Posterior cingulate gyrus (tissue), 11 donors: ENCODE measurements at places on chromosomes 2 and 18.

DNA sequence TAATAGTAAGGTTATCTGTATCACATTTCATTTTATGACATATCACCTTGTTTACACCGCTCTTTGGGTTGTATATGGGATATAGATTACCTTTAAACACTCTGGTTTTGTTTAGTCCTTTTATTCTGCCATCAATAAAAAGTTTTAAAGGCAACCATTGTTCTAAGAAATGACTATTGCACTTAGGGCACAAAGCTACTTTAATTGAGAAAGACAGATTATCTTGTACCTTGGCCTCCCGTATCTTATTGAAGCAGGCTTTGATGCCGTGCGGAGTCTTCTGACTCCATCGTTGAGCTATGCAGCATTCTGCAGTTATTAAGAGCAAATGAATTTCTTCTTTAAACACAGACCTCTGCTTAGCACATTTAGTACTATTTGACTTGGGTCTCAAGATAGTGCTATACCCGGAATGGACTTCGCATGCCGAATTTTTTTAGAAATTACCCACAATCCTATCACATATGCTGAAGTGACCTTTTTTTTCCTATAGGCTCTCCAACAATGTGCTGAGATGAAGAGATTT is 16.7 kb downstream of the PKDCC start:
- no peak for DNase-seq

DNA sequence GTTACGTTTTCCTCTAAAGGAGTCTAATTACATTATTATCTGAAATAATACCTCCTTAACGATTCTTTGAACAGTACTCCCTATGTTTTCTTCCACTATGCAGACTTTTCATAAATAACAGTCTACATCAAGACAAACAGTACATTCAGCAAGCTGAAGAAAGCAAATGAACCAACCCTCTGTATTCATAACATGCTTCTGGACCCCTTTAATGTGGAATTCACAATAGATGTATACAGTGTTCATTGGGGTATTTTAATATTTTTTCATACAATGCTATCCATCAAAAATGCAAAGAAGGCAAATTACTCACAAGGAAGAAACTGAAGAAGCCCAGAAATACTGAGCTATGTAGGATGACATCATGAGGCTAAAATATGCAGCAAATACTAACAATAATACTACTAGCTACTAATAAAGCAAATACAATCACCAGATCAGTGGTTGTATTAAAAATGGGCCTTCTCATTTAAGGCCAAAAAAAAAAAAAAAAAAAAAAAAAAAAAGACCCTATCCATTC is 408.6 kb downstream of the MTX2 start:
- no peak for DNase-seq

DNA sequence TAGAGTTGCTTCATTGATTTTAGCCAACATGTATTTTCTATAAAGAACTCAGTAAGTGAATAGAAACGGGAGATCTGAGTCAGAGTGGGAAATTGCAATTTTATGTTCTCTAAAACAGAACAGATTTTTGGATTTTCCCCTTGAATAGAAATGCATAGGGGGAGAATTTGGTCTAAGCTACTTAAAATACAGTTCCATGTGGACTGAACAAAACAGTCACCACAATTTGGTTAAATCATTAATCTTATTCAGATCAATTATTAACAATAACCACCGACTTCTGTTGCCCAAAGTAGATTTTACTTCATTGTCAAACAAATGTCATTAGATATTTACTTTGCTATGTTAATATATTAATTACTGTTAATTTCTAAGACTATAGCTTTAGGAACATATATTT is 107.7 kb downstream of the SCG2 start:
- no peak for DNase-seq

DNA sequence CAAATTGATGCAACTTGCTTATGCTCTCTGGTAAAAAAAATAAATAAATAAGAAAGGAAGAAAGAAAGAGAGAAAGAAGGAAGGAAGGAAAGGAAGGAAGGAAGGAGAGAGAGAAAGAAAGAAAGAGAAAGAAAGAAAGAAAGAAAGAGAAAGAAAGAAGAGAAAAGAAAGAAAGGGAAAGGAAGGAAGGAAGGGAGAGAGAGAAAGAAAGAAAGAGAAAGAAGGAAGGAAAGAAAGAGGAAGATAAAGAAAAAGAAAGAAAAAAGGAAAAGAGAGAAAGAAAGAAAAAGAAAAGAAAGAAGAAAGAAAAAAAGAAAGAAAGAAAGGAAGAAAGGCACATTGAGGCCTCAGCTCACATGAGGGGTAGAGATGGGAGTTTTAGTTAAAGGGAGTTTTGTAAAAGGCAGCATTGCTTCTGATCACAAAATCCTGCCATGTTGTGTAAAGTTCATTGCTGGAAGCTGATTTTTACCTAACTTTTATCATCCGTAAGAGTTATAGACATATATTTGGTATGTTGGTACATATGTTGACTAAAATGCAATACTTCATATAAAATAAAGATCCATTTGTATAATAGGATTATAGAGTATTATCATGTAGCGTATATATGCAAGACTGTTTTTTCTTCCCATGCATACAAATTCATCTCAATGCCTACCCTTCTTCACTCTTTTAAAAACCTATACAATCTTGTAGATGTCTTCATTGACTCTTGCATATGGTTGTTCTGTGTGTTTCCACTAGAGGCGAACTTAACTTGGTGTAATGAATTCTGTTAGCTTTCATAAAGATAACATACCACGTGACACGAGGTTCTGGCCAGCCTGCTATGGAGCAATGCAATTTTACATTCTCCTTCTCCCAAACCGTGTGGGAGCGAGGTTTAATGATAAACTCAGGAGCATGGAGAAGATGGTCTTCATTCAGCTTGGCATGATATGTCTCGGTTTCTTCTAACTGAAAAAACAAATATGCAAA is 32.8 kb downstream of the MYOM1 start:
- no peak for DNase-seq

GRCh38 chr2:108579623-108580022 is 45.4 kb downstream of the LIMS1 start:
- DNase-seq = no peak

DNA sequence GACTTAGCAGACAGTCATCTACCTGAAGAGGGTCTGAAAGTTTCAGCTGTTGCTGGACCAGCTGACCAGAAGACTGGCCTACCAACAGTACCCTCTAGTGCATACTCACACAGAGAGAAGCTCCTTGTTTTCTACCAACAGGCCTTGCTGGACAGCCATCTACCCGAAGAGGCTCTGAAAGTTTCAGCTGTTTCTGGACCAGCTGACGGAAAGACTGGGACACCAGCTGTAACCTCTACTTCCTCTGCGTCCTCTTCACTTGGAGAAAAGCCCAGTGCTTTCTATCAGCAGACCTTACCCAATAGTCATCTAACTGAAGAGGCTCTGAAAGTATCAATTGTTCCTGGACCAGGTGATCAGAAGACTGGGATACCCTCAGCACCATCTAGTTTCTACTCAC is 63.2 kb downstream of the ALMS1 start:
- DNase-seq = no peak

DNA sequence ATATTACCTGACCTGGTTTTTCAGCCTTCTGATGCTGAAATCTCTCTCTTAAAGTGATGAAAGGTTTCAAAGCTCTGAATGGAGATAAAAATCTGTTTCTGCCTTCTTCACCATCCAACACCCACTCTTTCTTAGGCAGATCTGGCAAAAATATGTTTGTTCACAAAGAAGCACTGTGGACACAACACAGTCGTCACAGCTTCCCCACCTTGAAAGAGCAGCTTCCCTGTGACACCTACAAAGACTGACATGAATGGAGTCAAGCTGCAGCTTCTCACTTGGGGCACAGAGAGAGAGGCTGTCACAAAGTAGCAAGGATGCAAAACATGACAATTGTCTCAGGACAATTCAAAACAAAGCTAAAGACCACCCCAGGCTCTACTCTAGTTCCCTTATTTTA is 86.5 kb downstream of the ICOS start:
- no peak for DNase-seq

GRCh38 chr2:121196132-121196848 is 88.7 kb downstream of the TFCP2L1 start:
- peak; percentile 38 for DNase-seq

GRCh38 chr18:6257950-6258349 is 156.8 kb downstream of the L3MBTL4 start:
- DNase-seq = no peak

- peak; percentile 88 for DNase-seq
Observed at GRCh38 chr2:172084645-172085459, 455 bp upstream of the DLX1 start.

GRCh38 chr18:3383381-3383915 is 66.5 kb upstream of the TGIF1 start:
- DNase-seq = no peak

GRCh38 chr2:114609801-114610200 is 167.4 kb downstream of the DPP10 start:
- no peak for DNase-seq

GRCh38 chr2:181252262-181253148 is 204.7 kb upstream of the ITGA4 start:
- no peak for DNase-seq

- no peak for DNase-seq
Observed at GRCh38 chr18:79013869-79014268, 34.3 kb downstream of the SALL3 start.

- DNase-seq = no peak
Observed at GRCh38 chr18:25516747-25517498, 165.0 kb upstream of the ZNF521 start.

- no peak for DNase-seq
Observed at GRCh38 chr2:230777721-230778120, 65.1 kb downstream of the CAB39 start.

DNA sequence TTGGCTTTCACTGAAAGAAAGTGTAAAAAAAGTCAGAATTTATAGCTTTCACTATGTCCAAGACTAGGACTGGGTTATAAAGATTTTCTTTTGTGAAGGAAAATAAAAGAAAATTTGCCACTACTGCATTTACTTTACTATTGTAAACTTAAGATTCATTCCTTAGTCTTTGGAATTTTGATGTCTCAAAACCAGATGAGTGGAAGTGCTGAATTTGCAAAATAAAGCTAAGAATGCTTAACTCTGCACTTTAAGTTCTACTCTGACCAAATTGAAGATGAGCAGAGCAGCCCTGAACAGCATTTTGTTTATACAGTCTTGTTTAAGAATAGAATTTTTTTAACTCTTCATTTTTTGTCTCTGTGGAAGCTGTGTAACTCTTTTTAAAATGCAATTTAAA is 102.4 kb downstream of the ICA1L start:
- DNase-seq = no peak

DNA sequence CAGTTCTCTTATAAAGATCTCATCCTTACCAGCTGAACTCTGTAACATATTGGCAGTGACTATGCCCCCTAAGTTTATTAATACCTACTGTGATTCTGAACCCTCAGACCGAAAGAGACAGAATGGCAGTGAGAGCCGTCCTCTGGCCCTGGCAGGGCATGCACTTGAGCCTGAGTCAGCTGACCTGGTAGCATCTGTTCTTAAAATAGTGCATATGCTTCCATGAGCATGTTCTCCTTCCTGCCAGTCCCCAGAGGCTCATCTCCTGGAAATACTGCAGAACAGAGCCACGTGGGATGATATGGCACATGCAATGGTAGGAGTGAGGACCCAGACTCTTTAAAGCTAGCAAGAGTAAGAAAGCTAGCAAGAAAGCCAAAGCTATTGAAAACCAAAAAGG is 59.0 kb downstream of the RASGRP3 start:
- DNase-seq = no peak

GRCh38 chr2:134276381-134277172 is 22.7 kb downstream of the MGAT5 start:
- DNase-seq = no peak

DNA sequence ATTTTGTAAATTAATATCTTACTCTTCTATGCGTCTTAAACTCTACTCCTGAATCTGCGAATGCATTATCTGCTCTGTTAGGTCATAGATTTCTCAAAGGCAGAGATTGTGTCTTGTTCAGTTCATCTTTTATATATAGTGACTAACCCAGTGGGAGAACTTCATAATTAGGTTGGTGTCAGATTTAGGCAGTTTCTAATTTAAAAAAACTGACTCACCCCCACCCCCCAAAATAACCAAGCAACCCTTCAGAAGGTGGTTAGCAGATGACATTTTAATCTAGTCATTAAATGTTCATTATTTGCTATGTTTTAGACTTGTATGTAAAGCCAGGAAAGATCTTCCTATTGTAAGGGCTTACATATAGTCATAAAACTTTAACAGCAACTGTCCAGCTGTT is 10.4 kb downstream of the SERPINB12 start:
- DNase-seq = no peak

DNA sequence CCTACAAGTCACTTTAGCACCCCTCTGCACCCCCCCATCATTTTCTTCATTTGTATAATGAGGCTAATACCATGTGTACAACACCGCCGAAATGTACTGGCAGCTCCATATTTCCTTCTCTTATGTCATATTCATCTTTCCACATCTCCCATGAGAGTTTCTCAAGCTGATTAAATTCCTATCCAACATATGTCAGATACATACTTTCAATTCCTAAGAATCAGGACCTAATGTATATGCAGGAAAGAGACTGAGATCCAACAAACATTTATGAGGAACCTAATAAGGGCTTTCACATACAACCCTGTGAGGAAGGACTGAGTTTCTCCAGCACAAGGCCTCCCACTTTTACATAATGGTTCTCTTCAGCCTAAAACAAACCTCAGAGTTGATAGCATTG is 41.9 kb downstream of the PRKD3 start:
- DNase-seq = no peak

GRCh38 chr2:187519419-187520120 is 34.7 kb downstream of the TFPI start:
- DNase-seq = no peak

DNA sequence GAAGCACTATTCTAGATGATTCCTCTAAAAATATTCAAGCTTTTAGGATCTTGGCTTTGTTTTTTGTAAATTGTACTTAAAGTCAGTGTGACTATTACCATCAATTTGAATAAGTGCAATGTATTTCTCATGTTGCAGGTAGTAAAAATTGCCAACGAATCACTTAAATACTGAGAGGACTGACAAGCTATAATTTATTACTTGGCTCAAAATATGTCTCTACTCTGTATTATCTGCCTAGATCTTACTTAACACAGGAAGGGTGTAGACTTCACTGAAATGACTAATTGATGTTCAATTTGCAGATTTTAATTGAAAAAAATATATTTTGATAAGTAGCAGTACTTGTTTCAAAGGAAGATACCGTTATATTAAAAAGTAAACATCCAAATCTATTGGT is 202.3 kb downstream of the SLC8A1 start:
- no peak for DNase-seq

DNA sequence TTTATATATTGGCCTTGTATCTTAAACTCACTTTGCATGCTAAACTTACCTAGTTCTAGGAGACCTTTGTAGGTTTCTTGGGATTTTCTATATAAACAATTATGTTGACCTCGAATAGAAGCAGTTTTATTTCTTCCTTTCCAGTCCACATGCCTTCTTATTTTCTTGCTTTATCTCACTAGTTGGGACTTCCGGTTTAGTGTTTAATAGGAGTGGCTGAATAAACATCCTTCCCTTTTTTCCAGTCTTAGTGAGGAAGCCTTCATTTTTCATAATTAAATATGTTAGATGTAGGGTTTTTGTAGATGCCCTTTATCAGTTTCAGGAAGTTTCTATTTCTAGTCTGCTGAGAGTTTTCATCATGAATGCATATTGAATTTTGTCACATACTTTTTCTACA is 347.3 kb upstream of the HNRNPA3 start:
- no peak for DNase-seq

GRCh38 chr18:31801078-31801477 is 40.4 kb upstream of the SLC25A52 start:
- no peak for DNase-seq

- DNase-seq = no peak
Observed at GRCh38 chr2:133143645-133144044, 424.6 kb downstream of the NCKAP5 start.
